NCI-H2081 treated with DMSO at 0.1 percent for 48 hours (cell line): ENCODE measurements at places on chromosomes 3 and 15.

DNA sequence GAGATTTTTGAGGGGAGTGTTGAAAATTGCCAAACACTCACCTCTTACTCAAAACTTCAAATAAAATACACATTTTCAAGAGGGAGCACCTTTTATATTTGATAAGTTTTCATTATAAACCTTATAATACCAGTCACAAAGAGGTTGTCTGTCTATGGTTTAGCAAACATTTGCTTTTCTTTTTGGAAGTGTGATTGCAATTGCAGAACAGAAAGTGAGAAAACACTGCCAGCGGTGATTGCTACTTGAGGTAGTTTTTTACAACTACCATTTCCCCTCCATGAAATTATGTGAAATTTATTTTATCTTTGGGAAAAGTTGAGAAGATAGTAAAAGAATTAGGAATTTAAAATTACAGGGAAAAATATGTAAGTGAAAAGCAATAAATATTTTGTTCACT is 20.1 kb downstream of the DIPK2A start:
- no peak for DNase-seq

DNA sequence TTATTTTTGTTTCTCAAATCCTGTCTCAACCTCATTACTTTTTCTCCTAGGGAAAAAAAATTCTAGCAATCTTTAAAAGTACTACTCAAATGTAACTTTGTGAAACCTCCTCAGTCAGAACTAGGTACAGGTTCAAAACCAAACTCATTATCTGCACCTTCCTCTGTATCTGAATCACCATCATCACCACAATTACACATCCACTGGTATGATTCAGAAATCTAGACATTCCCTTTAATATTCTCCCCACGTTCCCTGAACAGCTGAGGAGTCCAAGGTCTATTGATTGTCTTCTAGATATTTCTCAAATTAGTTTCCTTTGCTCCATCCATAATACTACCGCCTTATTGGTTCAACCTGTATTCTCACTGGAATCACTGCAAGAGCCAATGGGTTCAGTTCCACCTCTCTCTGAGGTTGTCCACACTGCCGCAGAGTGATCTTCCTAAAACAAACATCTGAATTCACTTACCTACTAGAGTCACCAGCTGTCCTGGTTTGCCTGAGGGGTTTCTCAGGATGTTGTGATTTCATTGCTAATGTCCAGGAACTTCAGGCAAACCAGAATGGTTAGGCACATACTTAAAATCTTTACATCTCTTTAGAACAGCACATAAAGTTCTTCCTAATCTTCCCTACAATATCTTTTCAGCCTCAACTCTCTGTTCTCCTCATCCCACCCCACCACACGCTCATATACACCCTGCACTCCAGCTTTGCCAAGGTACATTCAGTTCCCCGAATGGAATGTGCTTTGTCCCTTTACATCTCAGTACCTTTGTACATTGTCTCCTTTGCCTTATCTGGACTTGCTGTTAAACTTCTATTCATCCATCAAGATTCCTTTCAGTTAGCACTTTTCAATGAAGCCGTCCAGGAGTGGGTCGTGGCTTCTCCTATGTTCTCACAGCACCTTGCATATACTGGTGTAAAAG is 24.2 kb downstream of the ATP13A4 start:
- DNase-seq: no peak

DNA sequence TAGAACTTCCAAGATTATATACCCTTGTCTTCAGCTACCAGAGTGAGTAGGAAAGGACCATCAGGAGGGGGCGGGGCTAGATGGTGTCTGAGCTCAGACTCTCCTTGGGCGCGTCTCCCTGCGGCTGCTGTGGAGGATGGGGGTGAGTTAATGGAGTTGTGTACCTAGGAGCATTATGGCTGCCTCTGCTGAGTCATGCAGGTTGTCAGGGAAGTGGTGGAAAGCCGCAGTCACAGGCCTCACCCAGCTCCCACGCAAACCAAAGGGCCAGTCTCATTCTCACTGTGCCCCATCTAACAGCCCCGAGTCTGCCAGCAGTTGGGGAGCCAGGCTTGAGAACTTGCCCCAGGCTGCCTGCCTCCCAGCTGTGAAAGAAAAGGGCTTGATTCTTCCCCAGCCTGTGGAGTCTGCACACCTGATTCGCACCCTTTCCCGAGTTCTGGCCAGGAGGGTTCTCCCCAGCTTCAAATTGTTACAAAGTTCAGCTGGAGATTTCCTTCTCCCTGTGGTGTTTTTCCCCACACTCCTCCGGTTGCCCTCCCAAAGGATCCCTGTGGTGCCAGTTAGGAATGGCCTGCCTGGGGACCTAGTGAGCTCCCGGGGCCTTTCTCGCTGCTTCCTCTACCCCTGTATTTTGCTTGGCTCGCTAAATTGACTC is 143.3 kb downstream of the HCN4 start:
- no peak for DNase-seq

GRCh38 chr3:28940530-28940929 is 340.3 kb upstream of the RBMS3 start:
- no peak for DNase-seq

- no peak for DNase-seq
Observed at GRCh38 chr15:71120428-71120944, 5.2 kb downstream of the THSD4 start.

DNA sequence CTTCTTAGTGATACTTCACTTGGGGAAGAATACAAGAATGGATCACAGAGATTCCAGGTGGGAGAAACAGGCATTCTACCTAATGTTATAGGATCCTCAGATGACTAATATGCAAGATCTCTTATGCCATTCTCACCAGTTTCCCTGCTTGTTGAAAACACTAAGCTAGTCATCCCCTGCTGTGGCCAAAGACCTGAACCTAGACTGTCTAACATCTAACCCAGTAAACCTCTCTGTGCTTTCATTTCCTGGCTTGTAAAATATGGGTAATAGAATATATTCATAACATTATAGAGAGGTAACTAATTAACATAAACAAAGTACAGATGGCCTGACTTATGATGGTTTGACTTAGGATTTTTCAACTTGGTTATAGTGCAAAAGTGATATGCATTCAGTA is 776.3 kb downstream of the TUSC7 start:
- no peak for DNase-seq

DNA sequence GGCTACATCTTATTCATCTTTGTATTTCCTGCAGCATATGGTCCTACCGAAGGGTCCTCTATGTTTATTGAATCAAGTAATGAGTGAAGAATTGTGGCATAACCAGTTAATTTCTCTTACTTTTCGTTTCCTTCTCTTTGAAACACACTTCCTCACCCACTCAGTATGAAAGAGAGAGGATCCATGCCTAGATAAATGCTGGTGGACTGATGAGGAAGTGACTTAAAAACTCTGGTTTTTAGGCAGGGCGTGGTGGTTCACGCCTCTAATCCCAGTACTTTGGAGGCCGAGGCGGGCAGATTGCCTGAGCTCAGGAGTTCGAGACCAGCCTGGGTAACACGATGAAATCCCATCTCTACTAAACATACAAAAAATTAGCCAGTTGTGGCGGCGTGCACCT is 2.2 kb upstream of the MB21D2 start:
- no peak for DNase-seq

- DNase-seq: no peak
Observed at GRCh38 chr15:61051569-61052031, 177.5 kb downstream of the RORA start.

DNA sequence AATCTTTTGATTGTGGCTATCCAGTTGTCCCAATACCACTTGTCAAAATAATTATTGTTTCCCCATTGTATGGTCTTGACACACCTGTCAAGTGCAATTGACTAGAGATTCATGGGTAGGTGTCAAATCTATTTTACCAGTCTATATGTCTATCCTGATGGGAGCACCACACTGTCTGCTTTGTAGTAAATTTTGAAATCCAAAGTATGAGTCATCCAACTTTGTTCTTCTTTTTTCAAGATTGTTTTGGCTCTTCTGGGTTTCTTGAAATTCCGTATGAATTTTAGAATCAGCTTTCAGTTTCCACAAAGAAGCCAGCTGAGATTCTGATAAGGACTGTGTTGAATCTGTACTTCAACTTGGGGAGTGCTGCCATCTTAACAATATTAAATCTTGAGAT is 71.9 kb downstream of the CSNK1G1 start:
- no peak for DNase-seq

DNA sequence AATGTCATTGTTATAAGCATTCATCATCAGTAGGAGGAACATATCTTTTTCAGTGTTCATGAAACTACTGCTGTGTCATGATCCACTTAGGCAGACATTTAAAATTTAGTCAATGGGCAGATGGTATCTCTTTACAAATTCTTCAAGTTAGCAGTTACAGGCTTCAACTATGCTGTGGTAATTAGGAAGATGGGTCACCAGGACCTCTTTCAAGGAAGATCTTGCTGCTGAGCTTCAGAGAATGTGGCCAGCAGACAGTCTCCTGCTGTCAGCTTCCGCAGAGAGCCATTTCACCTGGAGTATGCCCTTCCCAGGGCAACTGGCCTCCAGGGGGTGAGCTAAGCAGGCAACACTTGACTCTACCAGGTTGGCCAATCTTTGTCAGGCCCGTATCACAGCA is 19.4 kb downstream of the IFT57 start:
- no peak for DNase-seq

DNA sequence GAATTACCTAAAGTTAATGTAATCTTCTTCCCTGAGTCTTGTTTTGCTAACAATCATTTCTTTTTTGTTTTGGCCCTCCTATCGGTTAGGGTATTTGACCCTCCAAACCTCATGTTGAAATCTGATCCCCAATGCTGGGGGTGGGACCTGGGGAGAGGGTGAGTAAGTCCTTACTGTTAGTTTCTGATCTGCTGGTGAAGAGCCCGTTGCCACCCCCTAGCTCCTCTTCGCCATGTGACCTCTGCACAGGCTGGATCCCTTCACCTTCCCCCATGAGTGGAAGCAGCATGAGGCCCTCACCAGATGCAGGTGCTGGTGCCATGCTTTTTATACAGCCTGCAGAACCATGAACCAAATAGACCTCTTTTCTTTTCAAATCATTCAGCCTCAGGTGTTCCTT is 62.8 kb upstream of the ADCY5 start:
- DNase-seq: no peak

GRCh38 chr3:67846166-67846565 is 191.8 kb upstream of the SUCLG2 start:
- no peak for DNase-seq

DNA sequence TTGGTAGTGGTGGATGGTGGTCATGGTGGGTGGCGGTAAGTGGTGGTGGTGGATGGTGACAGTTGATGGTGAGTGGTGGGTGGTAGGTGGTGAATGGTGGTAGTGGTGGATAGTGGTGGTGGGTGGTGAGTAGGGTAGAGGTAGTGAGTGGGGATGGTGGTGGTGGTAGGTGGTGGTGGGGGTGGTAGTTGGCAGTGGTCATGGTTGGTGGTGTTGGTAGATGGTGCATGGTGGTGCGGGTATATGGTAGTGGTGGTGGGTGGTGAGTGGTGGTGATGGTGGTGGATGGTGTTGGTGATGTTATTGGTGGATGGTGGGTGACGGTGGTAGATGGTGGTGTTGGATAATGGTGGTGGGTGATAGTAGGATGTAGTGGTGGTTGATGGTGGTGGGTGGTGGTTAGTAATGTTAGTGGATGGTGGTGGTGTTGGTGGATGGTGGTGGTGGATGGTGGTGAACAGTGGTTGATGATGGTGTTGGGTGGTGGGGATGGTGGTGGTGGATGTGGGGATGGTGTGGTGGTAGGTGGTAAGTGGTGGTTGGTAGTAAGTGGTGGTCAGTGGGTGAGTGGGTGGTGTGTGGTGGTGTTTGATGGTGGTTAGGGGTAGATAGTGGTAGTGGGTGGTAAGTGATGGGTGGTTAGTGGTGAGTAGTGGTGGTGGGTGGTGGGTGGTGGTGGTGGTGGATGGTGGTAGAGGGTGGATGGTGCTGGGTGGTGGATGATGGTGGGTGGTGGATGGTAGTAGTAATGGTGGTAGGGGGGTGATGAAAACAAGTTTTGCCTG is 16.7 kb upstream of the RIOX2 start:
- DNase-seq: no peak

- DNase-seq: no peak
Observed at GRCh38 chr3:124574012-124574411, 156.2 kb upstream of the UMPS start.
